ENCODE measurements at places on chromosomes 13 and 19. TPM values are rescaled to one million over a fixed set of nuclear protein-coding genes. Genes with fewer than 3 reads are reported as not detected.

- no peak for DNase-seq
Observed at GRCh38 chr19:2046046-2046907, 4.8 kb downstream of the MKNK2 start.

The ZNF460 gene
- 35.8 TPM for total RNA-seq

DNA sequence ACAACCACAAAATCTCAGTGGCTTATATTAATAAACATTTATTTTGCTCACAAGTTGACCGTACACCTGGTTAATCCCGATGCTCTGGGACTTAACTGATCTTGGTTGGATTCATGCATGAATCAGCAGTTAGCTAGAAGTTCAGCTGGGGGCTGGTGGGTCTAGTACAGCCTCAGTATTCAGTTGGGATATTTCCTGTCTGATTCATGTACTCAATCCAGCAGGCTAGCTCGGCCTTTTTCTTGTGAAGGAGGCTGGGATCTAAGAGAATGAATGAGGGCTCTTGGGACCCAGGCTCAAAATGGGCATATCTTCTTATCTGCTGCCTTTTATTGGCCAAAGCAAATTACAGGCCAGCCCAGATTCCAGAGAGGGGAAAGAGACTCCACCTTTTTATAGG, 178.8 kb downstream of the KCTD12 start:
- DNase-seq: no peak

The COX6B1 gene
- 431 TPM for total RNA-seq

The TGFBR3L gene
- total RNA-seq: 6.3 TPM

GRCh38 chr19:33841685-33842084, 45.0 kb downstream of the KCTD15 start:
- DNase-seq: no peak

DNA sequence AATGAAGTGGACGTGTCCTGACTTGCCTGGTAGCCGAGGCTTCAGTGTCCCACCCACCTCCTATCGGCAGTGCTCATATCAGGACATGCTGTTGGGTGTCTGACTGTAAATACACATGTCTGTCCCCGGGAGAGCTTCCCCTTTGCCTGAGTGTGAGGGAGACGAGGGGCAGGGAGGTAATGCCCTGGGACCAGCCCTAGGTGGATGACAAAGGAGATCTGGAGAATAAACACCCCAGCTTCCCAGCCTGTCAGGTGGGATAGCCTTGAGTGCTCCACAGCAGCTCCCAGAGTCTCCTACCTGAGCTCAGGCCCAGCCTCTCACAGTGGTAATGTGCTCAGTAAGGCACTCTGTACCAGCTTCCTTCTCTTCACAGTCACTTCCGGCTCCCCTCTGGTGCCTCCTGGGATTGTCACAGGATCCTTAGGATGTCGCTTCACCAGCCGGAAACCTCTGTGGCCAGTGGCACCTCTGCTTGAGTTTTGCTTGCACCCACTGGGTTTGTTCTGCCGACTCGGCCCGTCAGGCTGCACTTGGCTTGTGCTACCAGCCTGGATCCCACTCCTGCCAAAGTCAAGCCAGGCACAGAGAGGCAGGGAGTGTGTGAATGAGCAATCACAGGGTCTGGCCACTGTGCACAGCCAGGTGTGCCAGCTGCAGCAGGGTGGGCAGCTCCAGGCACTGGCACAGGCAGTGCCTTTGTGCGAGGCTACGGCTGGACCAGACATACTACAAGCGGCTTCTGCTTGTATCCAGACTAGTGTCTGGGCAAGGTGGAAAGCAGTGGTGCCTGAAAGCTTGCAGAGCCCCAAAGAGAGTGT, 54.4 kb upstream of the RGCC start:
- no peak for DNase-seq

DNA sequence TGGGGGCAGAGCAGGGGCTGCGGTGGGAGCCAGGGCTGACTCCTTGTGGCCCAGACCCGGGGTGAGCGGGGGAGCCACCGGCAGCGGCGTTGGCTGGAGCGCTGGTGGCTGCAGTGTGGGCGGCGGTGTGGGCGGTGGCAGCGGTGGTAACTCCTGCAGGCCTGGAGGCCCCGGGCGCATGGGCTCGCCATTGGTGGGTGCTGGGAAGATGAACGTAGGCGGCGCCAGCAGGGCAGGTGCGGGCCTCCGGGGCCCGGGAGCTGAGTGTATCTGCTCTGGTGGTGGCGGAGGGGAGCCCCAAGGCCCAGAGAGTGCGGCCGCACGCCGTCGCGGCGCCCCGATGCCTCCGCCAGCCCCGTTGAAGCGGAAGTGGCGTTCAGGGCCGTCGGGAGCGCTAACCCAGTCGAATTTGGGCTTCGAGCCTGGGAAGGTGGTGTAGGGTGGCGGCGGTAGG, 2.0 kb downstream of the GGN start:
- no peak for DNase-seq

GRCh38 chr19:2507109-2507508, 31.2 kb downstream of the GADD45B start:
- DNase-seq: peak; percentile 33

- DNase-seq: no peak
Observed at GRCh38 chr13:83880275-83881139, 1.8 kb downstream of the SLITRK1 start.

DNA sequence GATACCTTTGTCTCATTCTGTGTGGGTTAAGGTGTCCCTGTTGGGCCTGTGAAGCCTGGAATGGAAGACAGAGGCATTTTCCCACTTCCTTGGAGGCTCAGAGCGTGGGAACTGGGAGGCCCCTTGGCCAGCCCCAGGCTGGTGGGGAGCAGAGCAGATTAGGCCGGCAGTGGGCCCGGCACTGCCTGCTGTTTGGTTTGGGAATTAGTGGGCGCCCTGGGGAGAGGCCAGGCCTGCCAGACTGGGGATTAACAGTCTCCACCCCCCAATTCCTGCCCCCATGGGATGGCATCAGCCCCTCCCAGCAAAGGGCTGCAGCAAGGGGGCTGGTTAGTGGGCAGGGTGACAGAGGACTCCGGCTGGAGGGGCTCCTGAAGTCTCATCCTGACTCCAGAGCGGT, 3.1 kb upstream of the BEST2 start:
- no peak for DNase-seq

The PBX4 gene
- 23.4 TPM for total RNA-seq

Data from activated T-helper 2 cell treated with anti-CD3 and anti-CD28 coated beads, Interferon-gamma antibody, Interleukin-2, Interleukin-4, amounts not matched to agents 10 μg/mL and 5 μg/mL and 100 μg/mL, durations not matched to agents 14 hours and 24 hours and 36 hours (primary cell).